ENCODE measurements at places on chromosomes 16 and 17. TPM values are rescaled to one million over a fixed set of nuclear protein-coding genes. Genes with fewer than 3 reads are reported as not detected.

TERB1 gene
- not detected for total RNA-seq

HOXB6 gene
- 3.1 TPM for total RNA-seq

NPIPB6 gene
- total RNA-seq = 0.21 TPM

RASD1 gene
- 2.2 TPM for total RNA-seq

ZNF785 gene
- 10.9 TPM for total RNA-seq

ABCC12 gene
- not detected for total RNA-seq

DHRS7C gene
- not detected for total RNA-seq

All from esophagus squamous epithelium (tissue), 5 donors.